Activated CD8-positive, alpha-beta memory T cell treated with anti-CD3 and anti-CD28 coated beads, Interleukin-2, amount 10 ng/mL, durations not matched to agents 7 days and 5 days (primary cell): ENCODE measurements at places on chromosomes 3 and 15.

- no peak overlapping the region for H3K27ac ChIP-seq
- no peak overlapping the region for H3K4me3 ChIP-seq
- H3K4me1 ChIP-seq = peaks cover 11% of the 10 kb centered on the region
- H3K36me3 ChIP-seq = peaks cover 4% of the 10 kb centered on the region
- DNase-seq = no peak
- H3K27me3 ChIP-seq = peaks cover 51% of the 10 kb centered on the region
Measured at GRCh38 chr3:105352976-105353375, 13.7 kb upstream of the ALCAM start.

GRCh38 chr3:69819282-69819681 is 80.0 kb downstream of the MITF start:
- H3K27me3 ChIP-seq = no peaks in the 10 kb centered on the region
- no peak overlapping the region for H3K27ac ChIP-seq
- H3K4me3 ChIP-seq = no peak overlapping the region
- no peaks in the 10 kb centered on the region for H3K36me3 ChIP-seq
- no peak for DNase-seq

DNA sequence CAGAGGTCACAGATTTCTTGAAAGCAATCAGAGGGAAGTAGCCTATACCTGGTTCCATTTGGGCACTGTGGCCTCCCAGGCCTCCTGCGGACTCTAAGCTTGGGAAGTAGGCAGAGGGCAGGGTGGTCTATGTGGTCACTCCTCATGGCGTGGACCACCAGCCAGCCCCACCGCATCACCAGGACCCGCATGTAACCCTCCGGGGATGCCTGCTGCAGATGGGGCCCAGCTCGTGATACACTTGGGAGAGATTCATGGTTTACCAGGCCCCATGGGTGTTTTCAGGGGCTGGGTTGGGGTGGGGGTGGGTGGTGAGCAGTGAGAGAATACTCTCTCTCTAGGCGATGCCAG is 123.7 kb downstream of the ASB7 start:
- H3K27ac ChIP-seq = no peak overlapping the region
- no peaks in the 10 kb centered on the region for H3K4me1 ChIP-seq
- peaks cover 8% of the 10 kb centered on the region for H3K27me3 ChIP-seq
- DNase-seq = no peak
- H3K4me3 ChIP-seq = no peak overlapping the region

GRCh38 chr3:152048831-152049230 is 175.4 kb downstream of the SUCNR1 start:
- DNase-seq = no peak
- H3K4me3 ChIP-seq = no peak overlapping the region
- no peak overlapping the region for H3K27ac ChIP-seq
- no peaks in the 10 kb centered on the region for H3K36me3 ChIP-seq
- H3K4me1 ChIP-seq = no peaks in the 10 kb centered on the region

- DNase-seq = no peak
- no peak overlapping the region for H3K27ac ChIP-seq
- H3K36me3 ChIP-seq = no peaks in the 10 kb centered on the region
- peaks cover 37% of the 10 kb centered on the region for H3K27me3 ChIP-seq
Measured at GRCh38 chr3:37768107-37768809, 93.4 kb upstream of the CTDSPL start.

DNA sequence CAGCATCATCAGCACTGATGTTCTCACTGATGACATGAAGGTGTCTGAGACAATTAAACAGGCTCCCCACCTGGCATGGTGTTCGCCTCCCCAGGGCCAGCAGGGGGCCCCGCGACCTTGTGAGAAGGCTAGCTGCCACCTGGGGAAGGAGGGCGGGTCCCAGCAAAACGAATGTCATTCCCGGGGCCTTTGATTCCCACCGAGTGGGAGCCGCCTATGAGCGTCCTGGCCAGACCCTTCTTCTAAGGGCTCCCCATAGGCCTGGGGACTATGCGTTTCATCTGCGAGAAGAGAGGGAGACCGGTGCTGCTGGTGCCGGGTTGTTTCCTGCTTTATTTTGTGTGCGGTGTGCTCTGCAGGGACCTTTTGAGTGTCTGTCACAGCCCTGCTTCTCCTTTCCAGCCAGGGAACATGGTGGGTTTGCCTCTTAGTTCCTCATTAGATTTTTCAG is 20.5 kb upstream of the MINDY4B start:
- DNase-seq = peak; percentile 63
- H3K36me3 ChIP-seq = no peaks in the 10 kb centered on the region
- H3K4me3 ChIP-seq = peak overlapping the region; percentile 56
- peaks cover 6% of the 10 kb centered on the region for H3K4me1 ChIP-seq

DNA sequence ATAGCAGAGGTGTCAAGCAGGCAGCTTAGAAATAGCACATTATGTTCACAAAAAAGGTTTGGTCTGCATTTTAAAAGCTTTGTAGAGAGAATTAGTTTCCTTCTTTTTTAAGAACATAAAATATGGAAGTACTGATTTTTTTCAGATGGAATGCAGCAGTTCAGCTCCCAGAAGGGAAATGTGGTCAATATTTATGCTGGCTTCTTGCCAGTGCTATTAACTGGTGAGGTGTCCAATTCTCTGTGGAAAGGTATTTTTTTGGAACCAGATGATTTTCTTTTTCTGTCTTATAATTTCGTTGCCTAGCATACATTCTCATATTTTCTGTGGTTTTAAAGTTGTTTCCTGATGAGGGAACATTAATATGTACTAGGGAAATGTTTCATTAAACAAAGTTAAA is 211.4 kb upstream of the ZNF385D start:
- H3K27ac ChIP-seq = no peak overlapping the region
- no peak overlapping the region for H3K4me3 ChIP-seq
- DNase-seq = no peak

- no peak overlapping the region for H3K4me3 ChIP-seq
- H3K4me1 ChIP-seq = no peaks in the 10 kb centered on the region
- no peak overlapping the region for H3K27ac ChIP-seq
- DNase-seq = no peak
Measured at GRCh38 chr3:22835041-22835440, 368.1 kb upstream of the UBE2E2 start.

DNA sequence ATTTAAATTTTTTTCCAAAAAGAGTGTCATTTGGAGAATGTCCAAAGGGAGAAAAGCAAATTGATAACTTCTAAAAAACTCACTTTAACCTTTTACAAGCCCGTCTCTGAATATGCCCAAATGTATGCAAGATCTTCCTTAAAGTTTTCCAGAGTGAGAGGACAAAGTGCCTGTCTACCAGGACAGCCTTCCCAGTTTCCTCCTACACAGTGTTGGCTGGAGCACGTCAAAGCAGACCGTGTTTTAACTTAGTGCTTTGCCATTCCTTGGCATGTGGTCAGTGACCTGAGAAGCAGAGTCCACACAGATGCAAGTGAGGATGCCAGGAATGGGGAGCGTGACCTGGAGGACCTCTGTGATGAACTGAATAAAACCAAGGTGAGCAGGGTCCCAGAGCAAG is 245.7 kb downstream of the FAM43A start:
- H3K27me3 ChIP-seq = peaks cover 18% of the 10 kb centered on the region
- no peaks in the 10 kb centered on the region for H3K4me1 ChIP-seq
- peak; percentile 9 for DNase-seq
- no peak overlapping the region for H3K27ac ChIP-seq
- no peaks in the 10 kb centered on the region for H3K36me3 ChIP-seq
- no peak overlapping the region for H3K4me3 ChIP-seq

- H3K27me3 ChIP-seq = no peaks in the 10 kb centered on the region
- no peaks in the 10 kb centered on the region for H3K36me3 ChIP-seq
- H3K4me3 ChIP-seq = no peak overlapping the region
Measured at GRCh38 chr3:189507856-189508255, 123.3 kb upstream of the TP63 start.

- H3K27me3 ChIP-seq = no peaks in the 10 kb centered on the region
- peaks cover 8% of the 10 kb centered on the region for H3K36me3 ChIP-seq
- no peak overlapping the region for H3K4me3 ChIP-seq
- DNase-seq = no peak
Measured at GRCh38 chr3:108441518-108441917, 68.9 kb downstream of the MYH15 start.

- H3K36me3 ChIP-seq = peaks cover 7% of the 10 kb centered on the region
- H3K4me3 ChIP-seq = peak overlapping the region; percentile 2
- no peak for DNase-seq
- H3K27me3 ChIP-seq = peaks cover 26% of the 10 kb centered on the region
Measured at GRCh38 chr3:119292666-119293065, 1.5 kb upstream of the ARHGAP31 start.

DNA sequence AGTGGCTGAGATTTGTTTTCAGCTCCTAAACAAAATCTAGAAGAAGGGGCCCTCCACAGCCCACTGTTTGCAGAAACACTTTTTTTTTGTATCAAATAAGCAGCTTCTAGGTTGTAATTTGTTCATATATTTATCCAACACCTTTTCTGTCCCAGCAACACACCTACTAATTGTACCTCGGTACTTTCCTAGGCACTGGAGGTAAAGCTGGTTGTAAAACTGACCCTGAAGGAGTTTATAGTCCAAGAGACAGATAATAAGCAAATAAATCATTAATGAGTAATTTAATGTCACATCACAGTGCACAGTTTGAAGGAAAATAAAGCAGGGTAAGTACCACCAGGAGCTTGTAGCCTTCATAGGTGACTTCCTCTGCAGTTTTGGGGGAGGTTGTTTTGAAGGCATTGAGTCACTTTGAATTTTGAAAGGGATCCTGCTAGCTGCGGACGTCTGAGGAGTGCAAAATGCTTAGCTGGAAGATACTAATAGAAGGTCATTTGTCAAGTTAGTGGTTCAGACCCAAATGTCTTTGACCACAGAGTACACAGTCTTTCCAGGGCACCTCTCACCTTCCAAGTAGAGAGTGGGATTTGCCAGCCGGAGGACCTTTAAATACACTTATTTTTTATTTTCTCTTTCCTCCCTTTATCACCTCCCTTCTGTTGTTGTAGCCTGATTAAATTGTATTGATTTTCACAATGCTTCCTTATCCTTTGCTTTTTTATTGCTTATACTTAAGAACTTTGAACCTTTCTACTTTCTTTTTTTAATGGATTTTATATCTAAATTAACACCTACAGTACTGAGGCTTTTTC is 53.8 kb downstream of the CMSS1 start:
- H3K27me3 ChIP-seq = peaks cover 6% of the 10 kb centered on the region
- H3K27ac ChIP-seq = no peak overlapping the region
- peaks cover 10% of the 10 kb centered on the region for H3K36me3 ChIP-seq
- no peak for DNase-seq

GRCh38 chr3:55654123-55654760 is 167.1 kb upstream of the WNT5A start:
- H3K27me3 ChIP-seq = no peaks in the 10 kb centered on the region
- no peaks in the 10 kb centered on the region for H3K36me3 ChIP-seq
- no peak for DNase-seq
- no peak overlapping the region for H3K4me3 ChIP-seq
- no peaks in the 10 kb centered on the region for H3K4me1 ChIP-seq

DNA sequence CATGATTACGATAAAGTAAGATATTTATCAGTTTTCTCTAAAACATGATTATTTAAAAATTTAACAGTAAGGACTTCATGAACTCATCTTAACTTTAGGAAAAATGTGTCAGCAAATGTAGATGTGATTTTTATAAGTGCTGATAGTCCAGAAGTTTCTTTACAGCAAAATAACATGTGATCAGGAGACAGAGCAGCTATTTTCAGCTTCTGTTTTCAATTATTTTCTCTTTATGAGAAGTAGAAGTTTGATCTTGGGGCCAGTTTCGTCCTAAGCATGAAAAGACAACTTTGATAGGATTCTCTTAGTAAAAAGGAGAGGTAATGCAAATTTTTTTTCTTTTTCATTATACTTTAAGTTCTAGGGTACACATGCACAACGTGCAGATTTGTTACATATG is 96.5 kb upstream of the TSPAN3 start:
- peaks cover 15% of the 10 kb centered on the region for H3K4me1 ChIP-seq
- H3K27me3 ChIP-seq = no peaks in the 10 kb centered on the region
- no peak overlapping the region for H3K27ac ChIP-seq
- H3K4me3 ChIP-seq = no peak overlapping the region
- no peak for DNase-seq
- peaks cover 3% of the 10 kb centered on the region for H3K36me3 ChIP-seq

DNA sequence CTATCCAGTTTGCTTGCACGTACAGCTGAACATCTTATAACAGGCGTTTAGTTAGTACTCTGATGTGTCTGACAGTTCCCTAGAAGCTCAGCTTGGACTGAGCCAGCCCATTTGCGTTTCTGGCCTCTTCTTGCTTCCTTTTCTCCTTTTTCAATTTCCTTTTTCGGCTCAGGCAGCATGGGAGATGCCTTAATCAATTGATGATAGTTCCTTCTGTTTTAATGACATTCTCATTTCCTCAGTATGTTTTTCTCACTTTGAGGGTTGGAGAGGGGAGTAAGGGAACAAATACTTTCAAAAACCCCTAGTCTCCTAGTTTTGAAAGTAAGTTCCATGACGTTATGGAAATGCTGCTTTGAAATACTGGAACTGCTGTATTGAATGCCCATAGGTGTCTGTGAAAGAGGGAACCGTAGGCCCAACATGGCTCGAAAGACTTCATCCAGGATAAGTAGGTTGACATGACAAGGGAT is 18.9 kb downstream of the IL1RAP start:
- H3K27ac ChIP-seq = no peak overlapping the region
- peaks cover 19% of the 10 kb centered on the region for H3K36me3 ChIP-seq
- H3K27me3 ChIP-seq = no peaks in the 10 kb centered on the region
- no peak overlapping the region for H3K4me3 ChIP-seq

DNA sequence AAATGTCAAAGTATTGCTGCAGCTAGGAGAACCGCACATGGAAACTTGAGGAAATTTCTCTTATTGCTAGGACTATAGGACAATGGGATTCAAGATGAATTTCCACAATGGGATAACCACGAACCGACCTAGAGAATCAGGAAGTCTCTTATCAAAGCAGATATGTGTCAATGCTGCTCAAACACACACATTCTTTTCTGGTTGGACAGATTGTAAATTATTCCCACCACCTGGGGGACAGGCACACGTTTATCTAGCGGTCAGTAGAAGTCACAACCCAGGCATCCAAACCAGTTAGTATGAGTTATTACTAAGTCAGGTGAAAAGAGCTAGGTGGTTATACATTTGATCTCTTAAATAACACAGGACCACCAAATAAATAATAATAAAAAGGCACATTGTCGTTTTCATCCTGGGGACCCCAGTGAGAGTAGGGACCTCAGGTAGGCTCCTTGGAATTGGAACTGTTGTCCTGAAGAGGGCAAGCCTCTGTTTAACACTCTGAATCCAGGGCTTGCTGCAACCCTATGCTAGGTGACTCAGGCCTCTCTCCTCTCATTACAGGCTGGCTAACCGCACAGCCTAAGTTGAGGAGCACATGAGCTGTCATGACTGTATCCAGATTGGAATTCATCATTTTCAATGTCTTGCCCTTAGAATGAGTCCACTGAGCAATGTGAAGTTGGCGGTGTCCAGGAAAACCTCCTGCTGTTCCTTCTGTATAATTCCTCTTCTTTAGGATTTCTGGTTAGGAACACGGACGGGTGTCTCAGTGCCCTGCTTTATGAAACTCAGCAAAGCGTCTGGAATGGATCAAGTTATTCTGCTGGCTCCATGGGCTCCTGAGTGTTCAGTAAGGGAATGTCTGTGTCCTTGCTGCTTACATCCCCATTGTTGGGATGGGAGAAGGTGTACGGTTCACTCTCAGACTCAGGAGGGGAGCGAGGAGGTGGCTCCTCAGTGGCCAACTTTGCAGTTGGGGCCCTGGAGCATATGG is 59.0 kb downstream of the CLEC3B start:
- no peak overlapping the region for H3K4me3 ChIP-seq
- H3K27ac ChIP-seq = no peak overlapping the region
- H3K27me3 ChIP-seq = peaks cover 8% of the 10 kb centered on the region

- peaks cover 57% of the 10 kb centered on the region for H3K36me3 ChIP-seq
- H3K4me3 ChIP-seq = no peak overlapping the region
- peak overlapping the region; percentile 99 for H3K27ac ChIP-seq
- peaks cover 88% of the 10 kb centered on the region for H3K4me1 ChIP-seq
- DNase-seq = no peak
Measured at GRCh38 chr3:141410408-141410807, 42.1 kb downstream of the ZBTB38 start.

GRCh38 chr3:153355559-153355958 is 193.5 kb downstream of the RAP2B start:
- DNase-seq = no peak
- H3K4me1 ChIP-seq = no peaks in the 10 kb centered on the region
- H3K36me3 ChIP-seq = no peaks in the 10 kb centered on the region
- no peak overlapping the region for H3K27ac ChIP-seq
